IMR-90 (cell line): ENCODE measurements at places on chromosomes 1 and 21. TPM values are rescaled to one million over a fixed set of nuclear protein-coding genes. Genes with fewer than 3 reads are reported as not detected.

The SLC26A9 gene
- total RNA-seq: under 0.01 TPM in 1 of 2 replicates, not detected in the other

The ADAMTS5 gene
- total RNA-seq: 0.54 and 1.1 TPM in 2 replicates

The SPRR1B gene
- total RNA-seq: not detected in 2 replicates

The KDM5B gene
- 82.1 and 86.4 TPM in 2 replicates for total RNA-seq

DNA sequence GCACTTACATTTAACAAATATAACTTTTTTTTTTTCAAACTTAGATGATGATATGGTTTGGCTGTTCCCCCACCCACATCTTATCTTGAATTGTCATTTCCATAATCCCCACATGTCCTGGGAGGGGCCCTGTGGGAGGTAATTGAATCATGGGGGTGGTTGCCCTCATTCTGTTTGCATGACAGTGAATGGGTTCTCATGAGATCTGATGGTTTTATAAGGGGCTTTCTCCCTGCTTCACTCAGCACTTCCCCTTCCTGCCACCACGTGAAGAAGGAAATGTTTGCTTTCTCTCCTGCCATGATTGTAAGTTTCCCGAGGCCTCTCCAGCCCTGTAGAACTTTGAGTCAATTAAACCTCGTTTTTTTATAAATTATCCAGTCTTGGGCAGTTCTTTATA is 432.6 kb downstream of the AMY1C start:
- H3K4me1 ChIP-seq: no peaks in the 10 kb centered on the region
- H3K4me3 ChIP-seq: no peak overlapping the region
- H3K36me3 ChIP-seq: no peaks in the 10 kb centered on the region
- H3K27me3 ChIP-seq: no peaks in the 10 kb centered on the region
- no peak for DNase-seq
- no peak overlapping the region for H3K27ac ChIP-seq

DNA sequence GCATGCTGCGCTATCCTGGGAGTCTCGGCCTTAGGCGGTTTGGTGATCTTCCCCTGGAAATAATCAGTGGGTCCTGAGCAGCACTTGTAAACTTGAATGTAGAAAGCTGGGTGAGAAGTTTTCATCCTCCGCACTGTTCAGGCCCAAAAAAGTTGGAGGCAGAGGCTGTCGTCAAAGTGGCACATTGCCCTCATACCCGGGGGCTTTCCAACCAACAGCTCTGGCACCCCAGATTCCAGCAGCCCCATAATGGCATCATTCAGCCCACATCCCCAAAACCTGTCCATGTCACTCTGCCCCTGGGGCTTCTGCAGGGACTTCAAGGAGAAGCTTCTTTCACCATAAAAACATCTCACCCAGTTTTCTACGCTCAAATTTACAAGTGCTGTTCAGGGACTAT is 59.3 kb downstream of the TOR1AIP2 start:
- H3K27me3 ChIP-seq: peaks cover 12% of the 10 kb centered on the region
- H3K4me3 ChIP-seq: no peak overlapping the region
- no peaks in the 10 kb centered on the region for H3K36me3 ChIP-seq
- no peak overlapping the region for H3K27ac ChIP-seq

DNA sequence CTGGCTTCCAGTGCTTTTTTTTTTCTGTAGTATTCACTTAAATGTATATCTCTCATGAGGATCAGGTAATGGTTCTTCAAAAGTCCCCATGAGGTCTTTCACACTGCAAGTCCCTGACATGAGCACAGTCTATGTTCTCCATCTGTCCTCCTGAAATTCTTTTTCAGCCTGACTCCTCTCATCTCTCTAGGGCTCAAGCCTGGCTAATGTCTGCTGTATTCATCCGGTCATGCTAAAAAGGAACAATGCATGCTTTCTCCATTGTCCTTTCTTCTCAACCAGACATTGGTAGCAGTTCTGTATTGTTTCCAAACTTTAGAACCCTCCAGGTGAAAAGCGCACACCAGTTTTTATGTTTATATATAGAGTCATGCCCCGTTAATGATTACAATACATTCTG is 368.3 kb upstream of the OLFM3 start:
- no peaks in the 10 kb centered on the region for H3K36me3 ChIP-seq
- no peak overlapping the region for H3K4me3 ChIP-seq
- no peaks in the 10 kb centered on the region for H3K27me3 ChIP-seq
- H3K4me1 ChIP-seq: no peaks in the 10 kb centered on the region
- no peak for DNase-seq

GRCh38 chr1:50179639-50180038 is 70.9 kb downstream of the ELAVL4 start:
- H3K27me3 ChIP-seq: no peaks in the 10 kb centered on the region
- no peak overlapping the region for H3K27ac ChIP-seq

GRCh38 chr21:35178827-35179226 is 129.7 kb upstream of the RUNX1 start:
- no peak overlapping the region; the same call in 1 of the 2 replicates for H3K27ac ChIP-seq
- peak; percentile 79 for DNase-seq
- H3K36me3 ChIP-seq: no peaks in the 10 kb centered on the region
- no peak overlapping the region for H3K4me3 ChIP-seq

DNA sequence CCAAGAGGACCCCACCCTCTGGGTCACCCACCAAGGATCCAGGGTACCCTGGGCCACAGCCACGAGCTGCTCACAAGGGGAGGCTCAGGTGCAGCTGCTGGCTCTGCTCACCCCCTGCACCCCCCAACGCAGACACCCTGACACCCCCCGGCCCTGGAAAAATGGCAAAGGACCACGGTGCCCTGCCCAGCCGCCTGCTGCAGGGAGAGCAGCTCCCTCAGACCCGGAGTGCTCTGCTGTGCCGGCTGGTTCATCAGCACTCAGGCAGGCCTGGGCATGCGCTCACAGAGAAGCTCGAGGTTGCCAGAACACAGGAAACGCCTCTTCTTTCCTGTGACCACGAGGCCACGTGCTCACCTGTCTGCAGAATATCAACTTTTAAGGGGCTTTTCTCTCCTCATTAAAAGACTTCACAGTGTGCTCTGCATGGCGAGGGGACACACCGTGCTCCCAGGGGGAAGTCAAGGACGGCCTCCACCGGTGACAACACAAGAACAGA is 4.3 kb upstream of the C1QTNF12 start:
- H3K4me1 ChIP-seq: peaks cover 9% of the 10 kb centered on the region
- H3K27me3 ChIP-seq: no peaks in the 10 kb centered on the region
- peak overlapping the region; percentile 29; the same call in 1 of the 2 replicates for H3K27ac ChIP-seq
- peaks cover 42% of the 10 kb centered on the region for H3K36me3 ChIP-seq

DNA sequence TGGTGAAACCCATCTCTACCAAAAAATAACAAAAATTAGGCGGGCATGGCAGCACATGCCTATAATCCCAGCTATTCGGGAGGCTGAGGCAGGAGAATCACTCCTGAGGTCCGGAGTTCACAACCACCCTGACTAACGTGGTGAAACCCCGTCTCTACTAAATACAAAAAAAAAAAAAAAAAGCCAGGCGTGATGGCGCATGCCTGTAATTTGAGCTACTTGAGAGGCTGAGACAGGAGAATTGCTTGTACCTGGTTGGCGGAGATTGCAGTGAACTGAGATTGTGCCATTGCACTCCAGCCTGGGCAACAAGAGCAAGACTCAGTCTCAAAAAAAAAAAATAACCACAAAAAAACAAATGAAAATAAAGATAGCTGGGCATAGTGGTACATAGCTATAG is 42.3 kb downstream of the CC2D1B start:
- no peak for DNase-seq
- H3K36me3 ChIP-seq: no peaks in the 10 kb centered on the region
- H3K4me1 ChIP-seq: no peaks in the 10 kb centered on the region
- H3K27ac ChIP-seq: no peak overlapping the region

GRCh38 chr1:63746129-63746864 is 27.5 kb upstream of the ROR1 start:
- H3K36me3 ChIP-seq: no peaks in the 10 kb centered on the region
- peak overlapping the region; percentile 38 for H3K27ac ChIP-seq
- peaks cover 14% of the 10 kb centered on the region for H3K27me3 ChIP-seq
- H3K4me1 ChIP-seq: peaks cover 6% of the 10 kb centered on the region; the same call in 1 of the 2 replicates
- H3K4me3 ChIP-seq: no peak overlapping the region

- H3K27me3 ChIP-seq: no peaks in the 10 kb centered on the region
- DNase-seq: no peak
- H3K27ac ChIP-seq: peak overlapping the region; percentile 25; the same call in 1 of the 2 replicates
- no peaks in the 10 kb centered on the region for H3K4me1 ChIP-seq
These were observed 30.1 kb downstream of the DHX9 start for GRCh38 chr1:182869241-182869666.

DNA sequence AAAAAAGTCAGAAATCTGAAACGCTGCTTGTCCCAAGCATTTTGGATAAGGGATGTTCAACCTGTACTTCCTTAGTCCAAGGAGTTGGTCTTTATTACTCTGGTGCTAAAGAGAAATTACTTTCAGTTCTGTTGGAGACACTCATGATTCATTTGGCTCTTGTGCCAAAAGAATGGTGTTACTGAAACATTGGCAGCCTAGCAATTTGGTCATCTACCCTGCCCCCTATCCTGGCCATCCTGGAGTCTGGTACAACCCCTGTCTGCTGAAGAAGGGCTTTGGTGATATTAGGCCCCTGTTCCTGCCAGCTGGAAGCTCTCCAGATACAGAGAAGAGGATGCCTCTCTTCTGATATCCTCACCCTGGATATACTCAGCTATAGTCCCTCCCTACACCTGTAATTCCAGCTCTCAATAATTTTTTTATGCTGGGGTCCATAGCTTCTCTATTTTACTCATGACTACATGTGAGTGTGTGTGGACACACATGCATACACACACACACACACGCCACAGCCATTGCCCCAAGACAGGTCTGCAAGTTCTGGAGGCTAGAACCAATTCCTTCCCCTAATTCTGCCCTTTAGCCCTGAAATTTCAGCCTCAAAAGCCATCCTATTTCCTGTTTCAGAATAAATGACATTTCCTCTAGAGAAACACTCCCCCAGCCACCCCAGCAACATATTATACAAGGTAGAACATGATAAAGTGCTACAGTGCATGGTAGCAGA is 40.0 kb downstream of the LHX8 start:
- no peaks in the 10 kb centered on the region for H3K27me3 ChIP-seq
- H3K36me3 ChIP-seq: no peaks in the 10 kb centered on the region
- no peak overlapping the region for H3K27ac ChIP-seq
- DNase-seq: no peak
- no peaks in the 10 kb centered on the region for H3K4me1 ChIP-seq

- peaks cover 53% of the 10 kb centered on the region for H3K36me3 ChIP-seq
- no peaks in the 10 kb centered on the region for H3K27me3 ChIP-seq
- no peak overlapping the region for H3K27ac ChIP-seq
- no peak for DNase-seq
- H3K4me1 ChIP-seq: peaks cover 5% of the 10 kb centered on the region; the same call in 1 of the 2 replicates
These were observed 26.3 kb downstream of the STK40 start for GRCh38 chr1:36359383-36359782.

- DNase-seq: no peak
- peaks cover 10% of the 10 kb centered on the region for H3K36me3 ChIP-seq
- H3K4me1 ChIP-seq: peaks cover 23% of the 10 kb centered on the region
- H3K27me3 ChIP-seq: no peaks in the 10 kb centered on the region
- H3K27ac ChIP-seq: no peak overlapping the region
These were observed 34.7 kb downstream of the ADARB1 start for GRCh38 chr21:45108808-45109781.

- DNase-seq: peak; percentile 47
- H3K36me3 ChIP-seq: no peaks in the 10 kb centered on the region
- H3K4me1 ChIP-seq: no peaks in the 10 kb centered on the region
- H3K4me3 ChIP-seq: no peak overlapping the region
- no peak overlapping the region for H3K27ac ChIP-seq
These were observed 684.0 kb downstream of the NCAM2 start for GRCh38 chr21:21682172-21682571.

- peaks cover 7% of the 10 kb centered on the region; the same call in 1 of the 2 replicates for H3K4me1 ChIP-seq
- H3K27me3 ChIP-seq: no peaks in the 10 kb centered on the region
- H3K36me3 ChIP-seq: peaks cover 13% of the 10 kb centered on the region
- no peak for DNase-seq
- no peak overlapping the region for H3K4me3 ChIP-seq
These were observed 12.8 kb downstream of the CAP1 start for GRCh38 chr1:40053138-40053887.

DNA sequence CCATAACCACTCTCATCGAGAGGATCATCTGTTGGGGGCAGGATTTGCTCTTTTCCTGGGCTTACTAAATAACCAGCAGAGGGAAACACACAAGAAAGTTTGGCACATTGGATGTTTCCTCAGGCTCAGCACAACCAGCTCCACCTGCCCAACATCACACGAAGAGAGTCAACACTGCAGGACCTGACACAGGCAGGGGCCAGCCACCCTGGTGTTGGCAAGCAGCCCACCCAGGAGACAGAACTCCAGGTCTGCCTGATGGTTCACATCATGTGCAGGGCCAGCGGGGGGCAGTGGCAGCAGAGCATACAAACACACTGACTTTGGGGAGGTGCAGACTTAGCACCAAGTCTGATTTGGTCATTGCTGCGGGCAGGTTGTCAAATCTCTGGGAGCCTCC is 182.3 kb upstream of the GALNT2 start:
- H3K36me3 ChIP-seq: no peaks in the 10 kb centered on the region
- H3K4me1 ChIP-seq: no peaks in the 10 kb centered on the region
- no peak overlapping the region for H3K4me3 ChIP-seq
- no peak for DNase-seq
- H3K27me3 ChIP-seq: no peaks in the 10 kb centered on the region; the same call in 1 of the 2 replicates

DNA sequence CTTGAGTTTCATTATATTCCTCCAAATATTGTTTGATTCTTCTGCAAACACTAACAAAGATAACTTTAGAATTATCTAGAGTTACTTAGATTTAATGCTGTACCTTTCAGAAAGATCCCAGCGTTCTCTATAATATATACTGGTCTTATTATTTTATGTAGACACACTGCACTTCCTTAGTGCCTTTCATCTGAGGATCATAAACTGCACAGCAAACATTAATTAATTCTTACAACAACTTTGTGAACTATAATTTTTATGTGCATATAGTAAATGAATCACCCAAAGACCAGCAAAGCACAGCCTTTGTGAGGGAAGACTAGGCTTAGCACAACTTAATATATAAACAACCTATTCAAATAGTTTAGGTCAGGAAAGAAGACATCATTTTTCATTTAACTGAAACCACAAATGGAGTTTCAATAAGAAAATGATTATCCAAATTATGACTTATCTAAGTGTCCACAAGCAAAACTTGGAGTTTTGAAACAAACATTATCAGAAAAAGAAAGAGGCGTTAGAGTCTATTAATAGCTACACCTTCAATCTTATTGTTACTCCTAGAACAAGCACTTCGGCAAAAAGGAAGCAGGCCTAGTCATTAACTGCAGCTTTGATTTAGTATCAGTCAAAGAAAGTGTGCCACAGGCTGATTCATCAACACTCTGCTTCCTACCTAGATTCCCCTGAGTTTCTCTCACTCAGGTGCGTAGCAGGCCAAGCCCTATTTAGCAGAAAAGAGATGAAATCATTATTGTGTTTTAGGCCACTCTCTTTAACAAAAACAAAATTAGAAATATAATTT is 22.5 kb upstream of the RC3H1 start:
- H3K27ac ChIP-seq: no peak overlapping the region
- no peaks in the 10 kb centered on the region for H3K27me3 ChIP-seq
- no peaks in the 10 kb centered on the region for H3K4me1 ChIP-seq
- DNase-seq: no peak

DNA sequence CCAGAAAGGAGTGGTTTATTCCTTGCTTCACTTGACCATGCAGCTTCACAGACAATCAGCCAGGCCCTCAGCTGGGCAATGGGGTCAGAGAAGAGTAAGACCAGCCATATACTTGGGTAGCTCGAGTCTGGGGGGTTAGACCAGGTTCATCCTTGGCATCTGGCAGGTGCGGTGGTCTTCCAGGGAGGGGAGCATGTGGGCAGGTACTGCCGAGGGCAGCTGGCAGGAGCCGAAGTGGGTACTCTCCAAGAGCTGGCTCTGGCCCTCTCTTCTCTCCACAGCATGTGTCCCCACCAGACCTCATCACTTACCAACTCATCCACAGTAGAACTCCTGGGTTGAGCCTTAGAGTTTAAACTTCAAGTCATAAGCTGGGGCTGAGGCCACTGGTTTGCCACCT is 156.8 kb downstream of the FOXD2 start:
- no peak overlapping the region for H3K4me3 ChIP-seq
- H3K4me1 ChIP-seq: no peaks in the 10 kb centered on the region
- no peak for DNase-seq
- no peaks in the 10 kb centered on the region for H3K36me3 ChIP-seq
- no peak overlapping the region for H3K27ac ChIP-seq
